Activated CD4-positive, alpha-beta T cell treated with anti-CD3 and anti-CD28 coated beads for 1 hour (primary cell): ENCODE measurements at places on chromosomes 4 and X.

- DNase-seq, result no peak
Observed at GRCh38 chr4:123390846-123391456, 5.6 kb upstream of the SPRY1 start.

DNA sequence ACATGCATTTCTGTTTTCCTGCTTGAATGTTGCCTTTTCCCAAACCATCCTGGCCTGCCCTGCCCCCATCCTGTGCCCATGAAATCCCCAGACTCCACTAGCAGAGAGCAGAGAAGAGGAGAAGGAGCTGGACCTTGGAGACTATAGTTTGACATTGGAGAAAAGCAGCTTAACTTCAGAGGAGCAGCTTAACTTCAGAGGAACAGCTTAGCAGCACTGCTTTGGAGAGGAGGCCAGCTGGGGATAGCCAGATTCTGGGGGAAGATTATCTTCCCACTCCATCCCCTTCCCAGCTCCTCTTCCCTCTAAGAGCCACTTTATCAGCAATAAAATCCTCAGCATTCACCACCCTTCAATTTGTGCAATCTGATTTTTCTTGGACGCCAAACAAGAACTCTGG, 443.0 kb downstream of the PCDH10 start:
- DNase-seq, result no peak

DNA sequence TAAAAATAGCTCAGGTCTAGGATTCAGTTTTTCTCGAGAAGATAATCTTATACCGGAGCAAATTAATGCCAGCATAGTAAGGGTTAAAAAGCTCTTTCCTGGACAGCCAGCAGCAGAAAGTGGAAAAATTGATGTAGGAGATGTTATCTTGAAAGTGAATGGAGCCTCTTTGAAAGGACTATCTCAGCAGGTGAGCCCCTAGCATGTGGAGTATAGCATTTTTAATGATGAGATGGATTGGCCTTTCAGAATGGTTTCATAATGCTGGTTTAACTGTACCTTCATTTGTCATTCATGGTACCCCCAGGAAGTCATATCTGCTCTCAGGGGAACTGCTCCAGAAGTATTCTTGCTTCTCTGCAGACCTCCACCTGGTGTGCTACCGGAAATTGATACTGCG, 79.4 kb downstream of the SLC10A6 start:
- no peak for DNase-seq

DNA sequence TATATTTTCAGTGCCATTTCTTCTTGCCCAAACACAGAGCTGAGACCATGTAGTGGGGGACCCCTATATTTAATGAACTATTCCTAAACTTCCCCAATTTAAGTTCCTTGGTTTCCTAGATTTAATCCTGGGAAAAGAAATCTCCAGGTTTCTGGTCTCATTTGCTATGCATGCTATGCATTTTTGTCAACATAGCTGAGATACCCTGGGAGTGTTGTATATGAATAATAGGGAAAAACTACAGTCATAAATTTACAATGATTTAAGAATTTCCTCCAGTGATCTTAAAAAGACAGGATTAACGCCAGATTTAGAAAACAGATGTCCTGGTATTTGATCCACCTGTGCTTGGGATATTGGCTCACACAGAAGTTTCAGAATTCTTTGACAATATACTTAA, 136.8 kb upstream of the RAPGEF2 start:
- no peak for DNase-seq

- DNase-seq, result no peak
Observed at GRCh38 chr4:182492423-182492822, 249.2 kb downstream of the TENM3 start.

- no peak for DNase-seq
Observed at GRCh38 chr4:6362896-6363295, 93.2 kb downstream of the WFS1 start.

- no peak for DNase-seq
Observed at GRCh38 chr4:10925996-10926395, 241.4 kb upstream of the CLNK start.

GRCh38 chr4:65450899-65451298, 219.4 kb downstream of the EPHA5 start:
- DNase-seq, result no peak

- no peak for DNase-seq
Observed at GRCh38 chr4:2734612-2735011, 21.5 kb downstream of the TNIP2 start.

- no peak for DNase-seq
Observed at GRCh38 chrX:154595559-154596249, 10.8 kb downstream of the CTAG1A start.
